ENCODE measurements at places on chromosomes 5 and 9.

- DNase-seq: no peak
These were observed 5.9 kb downstream of the COL5A1 start for GRCh38 chr9:134647359-134648080.

- no peak for DNase-seq
These were observed 183.9 kb upstream of the SH3GL2 start for GRCh38 chr9:17394881-17395510.

- no peak for DNase-seq
These were observed 321.8 kb upstream of the ADCY2 start for GRCh38 chr5:7074176-7074575.

DNA sequence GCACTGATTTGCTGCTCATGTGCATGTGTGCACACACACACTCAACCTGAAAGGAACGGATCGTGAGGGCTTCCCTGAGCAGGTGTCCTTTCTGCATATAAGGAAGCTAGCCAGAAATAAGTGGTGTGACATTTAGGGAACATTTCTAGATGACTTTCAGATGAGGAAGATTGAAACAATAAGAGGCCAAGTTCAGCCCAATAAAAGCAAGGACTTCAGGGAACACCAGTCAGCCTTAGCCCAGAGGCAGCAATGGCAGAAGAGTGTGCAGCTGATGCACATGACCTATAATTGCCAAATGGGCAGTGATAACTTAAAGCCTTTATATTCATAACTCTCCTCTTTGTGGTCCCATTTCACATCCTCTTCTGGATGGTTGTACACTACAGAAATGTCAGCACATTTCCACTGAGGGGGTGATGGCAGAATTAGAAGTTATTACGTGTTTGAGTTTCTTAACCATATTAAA is 255.5 kb downstream of the TRIM32 start:
- no peak for DNase-seq

DNA sequence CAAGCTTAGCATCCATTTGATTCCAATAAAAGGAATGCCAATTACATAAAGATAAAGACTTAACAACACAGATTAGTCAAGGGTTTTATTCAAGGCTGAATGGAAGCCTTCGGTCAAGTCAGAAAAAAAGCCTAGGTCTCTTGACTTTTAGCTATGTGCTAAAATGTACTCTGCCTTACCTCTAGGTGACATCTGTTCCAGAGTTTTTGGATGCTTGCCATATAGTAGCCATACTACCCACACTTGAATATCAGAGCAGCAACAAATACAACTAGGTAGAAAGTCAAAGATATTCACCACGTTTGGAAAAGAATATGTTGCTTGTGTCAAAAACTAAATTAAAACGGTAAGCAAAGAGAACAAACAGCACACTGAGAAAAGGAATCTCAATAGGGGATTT is 484.7 kb downstream of the ELAVL2 start:
- DNase-seq: no peak

- no peak for DNase-seq
These were observed at the start of gene QRFP for GRCh38 chr9:130896233-130897014. TSS of gene QRFP (minus strand) at chr9:130896812. CDS start at chr9:130893838, 2,974 bp downstream.

- DNase-seq: no peak
These were observed 656.2 kb upstream of the PTPRD start for GRCh38 chr9:11269036-11269435.

DNA sequence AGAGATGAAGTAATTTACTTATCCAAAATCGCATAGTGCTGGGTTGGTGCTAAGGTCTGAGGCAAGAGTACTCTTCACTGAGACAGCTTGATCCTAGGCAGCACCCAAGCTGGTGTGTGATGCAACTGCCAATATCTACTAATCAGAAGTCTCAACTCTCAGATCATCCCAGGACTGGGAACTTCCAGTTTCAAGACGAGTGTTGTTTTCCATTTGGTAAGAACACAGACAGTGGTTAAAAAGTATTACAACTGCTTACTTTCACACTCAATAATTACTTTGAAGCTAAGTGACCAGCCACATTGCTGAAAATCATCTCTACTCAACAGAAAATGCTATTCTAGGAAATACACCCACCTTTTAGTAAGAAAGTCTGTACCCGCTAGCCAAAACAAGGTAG is 45.3 kb downstream of the FBXW11 start:
- DNase-seq: no peak

GRCh38 chr5:145479857-145480256 is 355.3 kb downstream of the PRELID2 start:
- DNase-seq: no peak

- DNase-seq: no peak
These were observed 2.0 kb upstream of the F2RL2 start for GRCh38 chr5:76625087-76625815.

DNA sequence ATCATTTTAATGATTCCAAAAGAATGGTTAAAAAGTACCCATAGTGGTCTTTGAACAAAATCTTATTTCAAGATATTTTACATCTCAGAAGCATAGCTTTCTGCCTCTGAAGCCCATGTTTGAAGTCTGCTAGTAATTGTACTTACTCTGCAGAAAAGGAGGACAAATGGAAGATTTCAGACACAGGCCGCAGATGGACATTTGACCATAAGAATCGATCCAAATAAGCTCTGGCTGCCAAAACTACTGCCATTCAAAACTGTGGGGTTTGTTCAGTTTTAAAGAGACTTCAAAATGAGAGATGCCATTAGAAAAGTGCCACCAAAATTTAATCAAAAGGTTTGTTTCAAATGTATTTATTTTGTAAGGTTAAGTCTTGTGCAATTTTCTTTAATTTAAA is 306.7 kb downstream of the DTWD2 start:
- DNase-seq: no peak

GRCh38 chr5:39132128-39132447 is 57.9 kb upstream of the RICTOR start:
- DNase-seq: no peak
